ENCODE measurements at places on chromosomes 3 and 15.

DNA sequence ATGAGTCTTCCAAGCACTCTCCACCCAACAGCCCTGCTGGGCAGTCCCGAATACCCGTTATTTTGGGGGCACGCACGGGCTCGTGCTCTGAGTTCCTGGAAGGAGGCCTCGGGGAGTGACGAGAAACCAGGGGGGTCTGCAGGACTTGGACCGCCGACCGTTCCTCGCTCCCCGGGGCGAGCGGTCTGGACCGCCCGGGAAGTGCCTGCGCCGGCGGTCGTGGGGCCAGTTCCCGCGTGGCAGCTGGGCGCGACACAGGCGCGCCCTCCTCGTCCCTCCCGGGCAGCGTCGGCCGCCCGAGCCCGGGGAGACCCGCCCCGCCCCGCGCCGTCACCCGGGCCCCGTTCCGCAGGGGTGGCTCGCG lies 387 bp downstream of the GNB4 start:
- no peak for DNase-seq

- DNase-seq: no peak
Measured at GRCh38 chr15:55796321-55796965, 53.5 kb upstream of the PRTG start.

DNA sequence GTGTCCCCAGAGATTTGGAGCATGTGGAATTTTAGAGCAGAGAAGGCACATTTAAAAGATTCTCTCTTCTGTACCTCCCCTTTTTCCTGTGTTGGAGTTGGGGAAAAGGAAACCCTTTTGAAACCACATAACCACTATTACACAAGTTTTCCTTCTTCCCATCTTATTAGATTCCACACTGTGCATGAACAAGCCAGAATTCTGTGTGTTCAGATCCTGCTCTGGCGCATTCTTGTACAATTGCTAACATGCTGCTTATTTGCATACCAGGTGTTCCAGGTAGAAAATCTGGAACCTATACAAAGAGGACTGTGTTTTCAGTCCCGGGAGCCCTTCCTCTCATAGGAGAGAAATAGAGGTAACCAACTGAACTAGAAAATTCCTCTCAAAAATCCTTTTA lies 2.6 kb upstream of the CIB2 start:
- no peak for DNase-seq

- no peak for DNase-seq
Measured at GRCh38 chr15:42140383-42141070, 15.9 kb downstream of the PLA2G4F start.

DNA sequence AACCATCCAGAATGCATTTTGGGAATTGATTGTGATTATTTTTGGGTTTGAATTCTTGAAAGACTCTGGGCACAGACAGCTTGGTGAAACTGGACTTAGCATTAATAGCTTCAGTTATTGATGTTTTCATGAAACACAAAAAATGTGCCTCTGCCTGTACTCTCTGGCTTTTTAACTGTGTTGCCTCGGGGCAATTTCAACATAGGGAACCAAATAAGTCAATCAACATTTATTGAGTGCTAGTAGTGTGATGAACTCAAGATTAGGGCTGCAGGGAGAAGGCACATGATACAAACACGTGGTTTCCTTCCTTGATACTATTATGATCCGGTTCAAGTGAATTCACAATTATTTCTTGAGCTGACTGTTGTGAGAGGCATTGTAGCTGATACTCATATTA lies 50.8 kb downstream of the UNC13C start:
- no peak for DNase-seq

- no peak for DNase-seq
Measured at GRCh38 chr3:140093742-140094141, 158.8 kb downstream of the CLSTN2 start.

GRCh38 chr15:57440799-57441198 lies 64.5 kb downstream of the CGNL1 start:
- DNase-seq: no peak

DNA sequence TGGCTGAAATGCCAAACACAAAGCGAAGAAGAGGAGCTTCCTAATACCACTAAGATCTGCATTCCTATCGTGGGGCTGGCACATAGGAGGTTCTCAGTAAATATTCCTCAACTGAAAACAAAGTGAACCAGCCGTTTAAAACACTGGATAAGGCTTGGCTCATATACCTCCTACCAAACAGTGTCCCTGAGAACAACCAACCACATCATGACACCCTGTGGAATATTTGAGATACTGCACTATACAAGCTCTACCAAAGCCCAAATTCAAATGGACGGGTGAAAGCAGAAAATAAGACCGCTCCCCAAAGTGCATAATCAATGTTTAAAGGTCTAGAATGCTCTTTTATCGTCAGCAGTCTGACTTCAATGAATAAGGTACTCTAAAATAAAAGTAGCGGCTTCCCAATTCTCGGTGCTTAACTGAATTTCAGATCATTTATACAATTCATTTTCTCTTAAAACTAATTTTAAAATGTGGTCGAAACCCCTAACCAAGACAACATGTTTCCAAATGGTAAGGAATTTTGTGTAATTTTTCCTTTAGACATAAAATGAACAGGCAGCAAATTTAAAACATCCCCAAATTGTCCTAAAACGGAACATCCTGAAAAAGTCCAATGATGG lies 425.8 kb downstream of the ERC2 start:
- no peak for DNase-seq

- DNase-seq: no peak
Measured at GRCh38 chr15:49817100-49817499, 196.3 kb downstream of the DTWD1 start.

DNA sequence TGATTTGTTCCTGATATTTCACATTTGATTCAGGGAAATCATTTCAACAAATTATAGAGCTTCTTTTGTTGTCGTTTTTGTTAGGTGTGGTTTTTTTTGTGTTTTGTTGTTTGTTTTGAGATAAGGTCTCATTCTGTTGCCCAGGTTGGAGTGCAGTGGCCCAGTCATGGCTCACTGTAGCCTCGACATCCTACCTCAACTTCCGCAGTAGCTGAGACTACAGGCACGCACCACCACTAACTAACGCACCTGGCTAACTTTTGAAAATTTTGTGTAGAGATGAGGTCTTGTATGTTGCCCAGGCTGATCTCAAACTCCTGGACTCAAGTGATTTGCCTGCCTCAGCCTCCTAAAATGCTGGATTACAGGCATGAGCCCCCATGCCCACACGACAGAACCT lies 177.0 kb downstream of the AKAP13 start:
- DNase-seq: no peak

- DNase-seq: no peak
Measured at GRCh38 chr3:30471066-30471465, 135.3 kb upstream of the TGFBR2 start.

GRCh38 chr15:45428491-45428890 lies 50.1 kb upstream of the GATM start:
- DNase-seq: no peak

DNA sequence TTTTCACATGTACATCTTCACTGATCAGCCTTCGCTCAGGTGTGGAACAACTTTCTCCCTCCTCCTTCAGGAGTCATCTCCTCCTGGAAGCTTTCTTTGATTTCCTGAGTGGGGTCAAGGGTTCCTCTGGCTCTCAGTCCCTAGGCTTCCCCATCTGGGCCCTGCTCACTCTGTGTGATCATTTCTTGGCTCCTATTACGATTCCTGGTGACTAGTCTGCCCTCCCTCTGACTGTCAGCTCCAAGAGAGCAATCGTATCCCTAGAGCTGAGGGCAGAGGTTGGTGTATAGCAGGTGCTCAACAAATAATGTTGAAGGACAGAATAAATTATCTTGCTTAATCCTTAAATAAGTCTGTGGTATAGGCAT lies 15.3 kb upstream of the PRKCD start:
- DNase-seq: no peak

GRCh38 chr15:101453123-101454120 lies 36.1 kb downstream of the PCSK6 start:
- no peak for DNase-seq

DNA sequence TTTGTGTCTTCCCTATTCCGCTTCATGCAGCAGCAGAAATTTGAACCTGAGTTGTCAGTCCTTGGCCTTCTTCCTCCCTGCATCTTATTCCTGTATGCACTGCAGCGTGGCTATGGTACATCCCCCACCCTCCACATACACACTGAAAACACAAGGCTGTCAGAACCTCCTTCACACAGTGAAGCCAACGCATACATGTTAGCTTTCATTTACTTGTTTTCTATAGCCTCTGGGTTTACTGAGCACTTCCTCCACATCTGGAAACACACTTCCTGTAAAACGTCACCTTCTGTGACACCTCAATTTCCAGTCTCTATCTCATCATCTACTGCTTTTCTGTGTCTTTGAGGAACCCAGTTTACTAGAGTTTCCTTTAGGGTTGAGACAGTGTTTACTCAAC lies 47.0 kb downstream of the SUSD5 start:
- no peak for DNase-seq

- DNase-seq: no peak
Measured at GRCh38 chr3:129014148-129014547, 13.0 kb downstream of the EFCC1 start.

- DNase-seq: no peak
Measured at GRCh38 chr15:79230766-79231165, 51.8 kb upstream of the ANKRD34C start.

DNA sequence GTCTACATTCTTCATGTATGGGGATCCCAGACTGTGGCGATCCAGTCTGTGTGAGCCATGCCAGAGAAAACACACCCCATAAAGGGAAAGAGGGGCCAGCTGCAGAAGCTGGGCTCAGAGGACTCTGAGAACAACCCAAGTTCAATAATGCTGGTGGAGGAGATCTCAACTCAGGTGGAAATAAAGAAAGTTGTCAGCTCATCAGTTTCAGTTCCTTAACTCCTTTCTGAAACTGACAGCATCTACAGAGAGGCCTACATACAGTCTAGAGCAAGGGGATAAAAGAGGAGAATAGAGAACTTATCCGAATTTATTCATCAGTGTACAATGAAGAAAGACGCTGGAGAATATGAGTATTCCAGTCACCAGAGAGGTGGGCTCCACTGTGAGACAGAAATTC lies 77.0 kb downstream of the NTRK3 start:
- DNase-seq: no peak

GRCh38 chr15:31758126-31758525 lies 272.2 kb upstream of the CHRNA7 start:
- DNase-seq: peak; percentile 64

GRCh38 chr3:56125358-56126005 lies 342.8 kb downstream of the ERC2 start:
- DNase-seq: no peak

GRCh38 chr3:177169936-177170722 lies 27.2 kb downstream of the TBL1XR1 start:
- no peak for DNase-seq

DNA sequence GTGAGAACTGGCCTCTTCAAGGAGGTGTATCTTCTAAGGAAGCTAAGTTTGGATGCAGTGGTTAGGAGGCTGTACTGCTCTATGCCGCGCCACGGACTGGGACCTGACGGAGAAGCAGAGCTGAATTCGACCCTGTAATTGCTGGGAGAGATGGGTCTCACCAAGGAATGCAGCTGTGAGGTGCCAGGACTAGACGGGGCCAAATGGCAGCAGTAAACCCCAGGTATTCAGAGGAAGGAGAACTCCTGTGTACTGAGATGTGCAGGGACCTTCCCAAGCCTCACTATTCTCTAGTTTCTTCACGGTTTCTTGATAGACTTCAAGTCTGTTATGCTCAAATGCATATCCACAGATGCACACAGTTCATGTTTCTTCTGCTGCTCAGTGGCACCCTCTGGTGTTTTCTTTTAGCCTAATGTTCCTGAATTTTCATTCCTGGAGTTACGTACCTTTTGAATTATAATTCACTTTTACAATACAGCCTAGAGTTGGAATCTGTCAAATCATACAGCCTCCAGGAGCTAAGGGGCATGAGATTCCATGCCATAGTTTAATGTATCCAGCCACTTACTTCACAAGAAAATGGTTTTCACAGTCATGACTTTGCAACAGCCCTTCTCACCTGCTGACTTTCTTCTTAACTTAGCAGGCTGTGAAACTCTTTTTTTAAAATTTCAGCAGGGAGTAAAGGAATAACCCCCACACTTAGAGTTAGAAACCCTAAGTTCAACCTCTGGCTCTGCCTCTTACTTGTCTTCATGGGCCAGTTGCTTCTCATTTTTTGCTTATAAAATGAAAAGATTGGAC lies 61.8 kb downstream of the GLDN start:
- DNase-seq: no peak

GRCh38 chr3:13353936-13354542 lies 66.1 kb downstream of the NUP210 start:
- DNase-seq: no peak

DNA sequence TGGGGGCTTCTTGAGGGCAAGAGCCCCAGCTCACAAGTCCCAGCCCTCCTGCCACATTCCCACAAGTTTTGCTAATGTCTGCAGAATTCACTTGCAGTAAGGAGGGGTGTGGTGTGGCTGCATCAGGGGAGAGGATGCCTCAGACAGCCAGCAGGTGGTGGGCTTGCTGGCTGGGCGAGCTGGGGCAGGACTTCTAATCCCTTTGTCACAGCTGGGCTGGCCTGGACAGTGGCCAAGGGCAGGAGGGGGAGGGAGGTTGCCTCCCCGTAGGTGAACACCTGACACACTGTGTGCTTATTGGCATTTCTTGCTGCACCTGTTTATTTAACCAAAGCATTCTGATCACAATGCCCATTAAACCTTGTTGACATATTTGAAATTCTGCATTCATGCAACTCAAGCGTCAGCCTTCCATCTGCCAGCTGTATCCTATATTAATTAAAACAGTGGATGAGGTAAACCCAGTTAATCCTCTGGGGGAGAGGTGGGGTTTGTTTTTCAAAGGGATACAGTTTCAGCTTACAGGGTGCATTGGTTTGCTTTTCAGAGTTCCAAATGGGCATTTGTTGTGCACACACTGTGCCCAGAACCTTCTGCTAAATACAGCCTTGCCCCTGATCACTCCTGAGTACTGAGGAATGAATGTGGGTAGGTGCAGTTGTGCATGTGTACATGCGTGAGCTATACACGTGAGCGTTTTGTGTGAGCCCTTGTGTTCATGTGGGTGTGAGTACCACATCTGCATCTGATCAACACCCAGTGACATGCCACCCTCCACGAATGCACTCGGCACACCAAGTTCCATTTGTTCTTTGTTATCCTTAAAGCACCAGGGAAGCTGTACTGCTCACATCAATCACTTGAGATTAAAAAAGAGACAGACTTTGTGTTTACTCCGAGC lies 268.7 kb downstream of the XXYLT1 start:
- DNase-seq: peak; percentile 94

- no peak for DNase-seq
Measured at GRCh38 chr3:105747060-105747541, 121.7 kb downstream of the CBLB start.

- no peak for DNase-seq
Measured at GRCh38 chr3:31116651-31117050, 222.2 kb upstream of the GADL1 start.

DNA sequence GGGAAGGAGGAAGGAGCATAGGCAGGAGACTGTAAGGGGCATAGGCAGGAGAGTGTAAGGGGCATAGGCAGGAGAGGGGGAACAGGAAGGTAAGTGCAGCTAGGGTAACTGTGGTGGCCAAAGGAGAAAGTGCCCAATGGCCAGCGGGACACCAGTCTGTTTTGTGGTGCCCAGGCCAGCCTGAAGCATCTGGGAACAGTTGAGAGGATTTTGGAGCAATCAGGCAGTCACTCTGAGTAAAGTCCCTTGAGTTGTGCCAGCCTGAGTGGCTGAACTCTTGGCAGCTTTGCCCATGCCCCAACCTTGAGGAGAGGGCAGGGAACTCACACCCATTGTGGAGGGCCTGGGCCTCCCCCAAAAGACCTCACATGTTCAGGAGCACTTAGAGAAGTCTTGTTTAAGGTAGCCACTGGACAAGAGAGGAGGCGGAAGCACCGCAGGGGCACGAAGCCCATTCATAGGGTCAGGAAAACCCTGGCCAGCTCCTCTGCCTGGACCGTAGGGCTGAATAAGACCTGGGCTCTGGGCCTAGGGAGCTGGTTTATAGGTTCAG lies 3.5 kb upstream of the TGM5 start:
- no peak for DNase-seq

GRCh38 chr15:35783203-35783602 lies 237.2 kb upstream of the DPH6 start:
- no peak for DNase-seq
